IPS-NIHi11 (cell line): ENCODE measurements at places on chromosomes 5 and 9.

- no peak for DNase-seq
These were observed 201.3 kb downstream of the ALDH1A1 start for GRCh38 chr9:72751541-72751940.

GRCh38 chr5:10936081-10936855 is 175.2 kb upstream of the DAP start:
- no peak for DNase-seq

DNA sequence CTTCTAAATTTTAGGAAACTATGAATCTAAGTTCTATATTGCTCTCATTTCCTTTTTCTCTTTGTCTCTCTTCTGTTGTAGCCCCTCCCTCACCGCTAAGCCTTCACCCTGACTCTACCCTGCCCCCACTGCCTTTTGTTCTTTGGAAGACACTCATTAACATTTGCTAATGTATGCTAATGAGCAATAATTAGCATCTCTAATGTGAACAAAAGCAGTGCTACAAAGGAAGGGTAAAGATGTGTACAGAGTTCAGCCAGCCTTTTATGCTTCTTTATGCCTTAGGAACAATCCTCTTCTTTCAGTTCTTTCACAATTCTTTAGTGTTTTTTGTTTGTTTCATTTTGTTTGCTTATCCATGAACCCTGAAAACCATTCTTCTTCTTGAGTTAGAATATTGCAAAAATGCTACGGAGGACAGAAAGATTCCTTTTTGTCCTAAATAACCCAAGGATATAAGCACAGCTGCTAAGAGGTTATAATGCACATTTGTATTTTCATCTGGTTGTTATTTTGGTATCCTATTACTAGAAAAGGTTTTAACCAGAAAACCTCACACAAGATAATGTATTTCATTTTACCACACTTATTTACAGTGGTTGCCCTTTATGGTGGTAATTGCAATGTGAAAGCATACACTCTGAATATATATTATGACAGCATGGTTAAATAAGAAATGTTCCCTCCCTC is 159.3 kb downstream of the TMC1 start:
- peak; percentile 79 for DNase-seq

- peak; percentile 64 for DNase-seq
These were observed 99.3 kb upstream of the NIPBL start for GRCh38 chr5:36777105-36777757.

DNA sequence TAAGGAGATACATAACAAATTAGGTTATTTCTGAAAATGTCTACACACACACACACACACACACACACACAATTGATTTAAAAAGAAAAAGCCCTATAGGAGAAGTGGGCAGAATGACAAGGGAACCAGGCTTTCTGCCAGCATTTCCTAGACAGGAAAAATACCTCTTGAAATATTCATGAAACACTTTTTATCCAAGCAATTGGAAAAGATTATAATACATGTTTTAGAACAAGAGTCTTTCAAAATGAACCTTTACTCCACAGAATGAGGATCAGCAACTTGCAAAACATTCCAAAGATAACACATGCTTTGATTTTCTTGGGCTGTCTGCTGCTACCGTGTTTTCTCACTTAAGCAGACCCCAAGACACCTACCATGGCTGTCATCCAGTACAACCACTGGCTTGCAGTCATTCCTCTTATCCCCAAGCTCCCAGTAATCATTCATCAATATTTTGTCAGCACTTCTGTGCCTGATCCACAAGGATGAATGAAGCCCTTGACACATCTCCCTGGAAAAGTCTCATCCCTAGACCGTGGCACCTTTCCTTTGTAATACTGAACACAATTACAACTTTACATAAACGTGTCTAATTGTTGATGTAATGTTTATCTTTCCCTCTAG is 717.1 kb upstream of the ZNF608 start:
- no peak for DNase-seq

GRCh38 chr5:150134198-150134588 is 21.5 kb downstream of the PDGFRB start:
- DNase-seq = no peak

DNA sequence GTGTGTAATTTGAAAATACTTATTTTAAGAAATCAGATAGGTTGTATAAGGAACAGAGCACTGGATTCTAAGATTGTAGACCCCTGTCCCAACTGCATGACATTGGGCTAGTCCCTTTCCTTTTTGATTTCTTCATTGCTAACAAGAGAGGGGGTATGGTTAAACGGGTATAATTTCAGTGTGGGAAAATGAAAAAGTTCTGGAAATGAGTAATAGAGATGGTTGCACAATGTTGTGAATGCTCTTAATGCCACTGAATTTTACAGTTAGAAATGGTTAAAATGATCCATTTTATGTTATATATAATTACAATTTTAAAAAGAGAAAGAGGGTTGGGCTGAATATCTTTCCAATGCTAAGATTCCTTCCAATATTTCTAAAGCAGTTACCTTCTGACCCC is 103.3 kb upstream of the LHFPL2 start:
- DNase-seq = no peak

- peak; percentile 62 for DNase-seq
These were observed 88.2 kb upstream of the ZNF618 start for GRCh38 chr9:113787871-113788270.

DNA sequence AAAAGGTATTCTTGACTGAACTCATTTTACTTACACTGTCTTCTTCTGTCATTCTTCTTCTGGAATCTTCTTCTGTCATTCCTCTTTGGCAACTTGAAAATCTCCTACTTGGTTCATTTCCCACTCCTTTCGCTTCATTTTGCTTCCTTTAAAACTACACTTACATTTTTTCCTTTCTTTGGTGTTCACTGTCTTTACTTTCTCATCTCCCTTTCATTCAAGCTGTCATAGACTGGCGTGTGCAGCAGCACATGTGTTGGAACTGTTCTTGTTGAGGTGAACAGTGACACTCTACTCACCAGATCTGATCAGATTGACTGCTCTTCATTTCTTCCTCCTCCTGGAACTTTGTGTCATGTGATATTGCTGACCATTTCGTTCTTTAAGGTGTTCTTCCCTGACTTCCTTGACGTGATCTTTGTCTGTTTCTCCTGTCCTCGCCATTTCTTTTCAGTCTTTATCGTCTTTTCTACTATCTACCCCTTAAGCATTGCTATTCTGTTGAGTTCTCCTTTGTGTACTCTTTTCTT is 6.4 kb downstream of the DNAJC25 start:
- no peak for DNase-seq

DNA sequence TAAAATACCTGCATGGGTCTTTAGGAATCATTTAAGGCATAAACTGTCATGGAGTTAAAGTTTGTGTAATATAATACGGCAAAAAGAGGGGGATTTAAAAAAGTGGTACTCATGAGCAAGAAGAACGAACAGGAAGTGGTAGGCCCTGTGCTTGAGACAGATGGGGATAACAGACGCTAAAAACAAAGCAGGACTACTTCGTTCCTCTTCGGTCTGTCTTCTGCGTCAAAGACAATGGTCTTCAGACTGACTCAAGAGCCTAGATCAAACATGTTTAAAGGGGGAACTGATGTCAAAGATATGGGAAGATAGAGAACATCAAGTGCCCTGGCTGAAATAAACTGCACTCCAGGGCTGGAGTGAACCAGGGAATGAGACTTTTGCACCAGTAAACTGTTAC is 59.8 kb upstream of the RFX3 start:
- no peak for DNase-seq

- no peak for DNase-seq
These were observed 103.9 kb downstream of the FRMD3 start for GRCh38 chr9:83434254-83434653.

DNA sequence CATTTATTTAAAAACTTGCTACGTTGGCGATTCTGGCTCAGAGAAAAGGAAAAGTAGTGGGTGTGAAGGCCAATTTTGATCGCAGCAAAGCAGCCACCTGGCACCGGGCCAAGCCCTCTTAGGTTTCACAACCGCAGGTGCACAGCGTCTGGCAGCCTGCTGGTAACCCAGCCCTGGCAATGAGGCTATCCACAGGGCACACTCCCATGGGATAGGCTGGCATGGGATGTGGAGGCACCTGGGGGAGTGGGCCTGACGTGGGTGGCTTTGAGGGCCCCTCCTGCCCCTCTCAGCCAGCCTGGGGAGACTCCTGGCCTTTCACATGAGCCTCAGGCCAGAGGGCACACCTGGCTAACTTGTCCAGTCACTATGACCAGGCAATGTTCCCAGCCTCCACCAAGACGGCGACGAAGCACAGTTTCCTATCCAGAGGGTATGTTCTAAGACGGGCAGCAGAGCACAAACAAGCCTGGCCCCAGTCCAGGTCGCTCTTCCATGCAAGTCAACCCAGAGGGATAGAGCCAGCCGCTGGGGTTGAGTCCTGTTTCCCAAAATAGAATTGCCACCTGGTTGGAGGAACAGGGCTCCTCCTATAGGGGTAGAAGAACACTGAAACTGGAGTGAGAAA is 19.0 kb downstream of the CMBL start:
- DNase-seq = peak; percentile 72

GRCh38 chr5:172766287-172767108 is 4.5 kb downstream of the DUSP1 start:
- no peak for DNase-seq

DNA sequence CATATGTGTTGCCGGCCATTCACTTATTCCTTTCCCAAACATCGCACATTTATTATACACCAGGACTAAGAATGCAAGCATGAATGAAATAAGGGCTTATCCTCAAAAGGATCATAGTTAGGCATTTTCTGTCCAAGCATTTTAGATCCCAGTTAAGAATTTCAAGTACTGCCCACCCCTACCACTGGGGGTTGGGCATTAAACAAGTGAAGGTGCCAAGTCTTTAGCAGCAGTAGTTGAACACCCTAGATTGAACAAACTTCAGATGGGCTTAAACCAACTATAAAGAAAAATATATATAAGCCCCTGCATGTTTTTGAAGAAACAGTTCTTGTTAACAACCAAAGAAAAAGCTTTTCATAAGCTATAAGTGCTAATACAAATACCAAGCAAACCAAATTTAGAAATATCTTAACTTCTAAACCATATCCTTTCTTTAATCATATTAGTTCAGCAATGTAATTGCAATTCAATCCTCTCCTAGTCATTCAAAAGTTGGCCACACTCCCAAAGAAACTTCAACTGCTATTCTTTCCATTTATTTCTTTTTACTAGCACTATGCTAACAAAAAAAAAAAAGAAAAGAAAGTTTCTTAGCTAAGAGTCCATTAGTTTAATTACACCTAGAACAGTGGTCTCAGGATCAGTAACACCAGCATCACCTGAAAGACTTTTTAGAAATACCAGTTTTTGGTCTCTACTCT is 149.8 kb downstream of the MLLT3 start:
- DNase-seq = no peak

GRCh38 chr5:55226027-55226933 is 835 bp downstream of the MCIDAS start:
- peak; percentile 95 for DNase-seq

- DNase-seq = no peak
These were observed 22.0 kb downstream of the SLC36A1 start for GRCh38 chr5:151469386-151469785.

DNA sequence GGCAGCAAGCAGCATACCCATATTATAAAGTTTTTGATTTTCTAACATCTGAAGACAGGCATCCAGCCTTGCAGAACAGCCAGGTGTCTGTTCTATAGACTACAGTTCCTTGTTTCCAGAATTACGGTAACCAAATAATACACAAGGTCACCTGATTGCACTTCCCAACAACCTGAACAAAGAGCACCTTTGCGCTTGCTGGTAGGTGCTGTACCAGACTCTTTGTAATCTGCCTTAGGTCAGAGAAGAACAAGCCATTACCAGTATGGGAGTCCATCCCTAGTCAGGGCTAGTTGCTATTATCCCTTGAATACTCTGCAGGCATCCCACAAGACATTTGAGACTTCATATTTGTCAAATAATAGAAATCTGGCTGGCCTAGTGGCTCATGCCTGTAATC is 256.2 kb downstream of the ARRDC3 start:
- no peak for DNase-seq

GRCh38 chr5:135743181-135743580 is 91.3 kb upstream of the SLC25A48 start:
- no peak for DNase-seq

GRCh38 chr9:114525513-114525912 is 20.2 kb upstream of the WHRN start:
- DNase-seq = no peak

DNA sequence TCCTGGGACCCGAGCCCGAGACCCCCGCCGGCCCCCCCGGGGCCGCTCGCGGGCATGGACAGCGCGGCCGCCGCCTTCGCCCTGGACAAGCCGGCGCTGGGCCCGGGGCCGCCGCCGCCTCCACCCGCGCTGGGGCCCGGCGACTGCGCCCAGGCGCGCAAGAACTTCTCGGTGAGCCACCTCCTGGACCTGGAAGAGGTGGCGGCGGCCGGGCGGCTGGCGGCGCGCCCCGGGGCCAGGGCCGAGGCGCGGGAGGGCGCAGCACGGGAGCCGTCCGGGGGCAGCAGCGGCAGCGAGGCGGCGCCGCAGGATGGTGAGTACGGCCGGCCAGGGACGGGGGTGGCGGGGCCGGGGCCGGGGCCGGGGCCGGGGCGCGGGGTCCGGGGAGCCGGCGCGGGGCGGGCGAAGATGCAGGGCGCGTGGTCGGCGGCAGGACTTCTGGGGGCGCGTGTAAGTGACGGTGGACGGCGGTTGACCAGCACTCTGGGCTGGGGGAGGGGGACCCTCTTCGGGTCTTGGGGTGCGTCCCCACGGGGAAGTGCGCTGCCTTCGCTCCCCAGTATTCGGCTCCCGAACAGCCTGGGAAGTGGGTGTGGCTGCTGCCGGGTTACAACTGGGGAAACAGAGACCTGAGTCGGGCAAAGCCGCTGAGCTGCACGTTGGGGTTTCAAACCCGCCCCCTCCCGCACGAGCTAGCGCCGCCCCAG is 520 bp downstream of the PRRX2 start:
- DNase-seq = peak; percentile 67

DNA sequence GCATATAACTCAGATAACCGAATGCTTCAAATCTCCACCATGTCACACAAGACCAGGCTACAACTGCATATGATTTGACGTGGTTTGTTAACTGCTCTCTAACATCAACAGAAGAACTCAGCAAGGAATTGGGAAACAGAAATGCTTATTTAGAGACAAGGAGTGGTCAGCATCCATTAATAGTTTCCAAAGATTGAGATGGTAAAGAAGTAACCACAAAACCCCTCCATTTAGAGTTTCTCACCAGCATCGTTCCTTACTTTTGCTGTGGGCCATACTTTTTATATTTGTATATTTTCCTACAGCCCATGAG is 25.2 kb downstream of the DPYSL3 start:
- DNase-seq = no peak

GRCh38 chr9:35741740-35742139 is 7.3 kb downstream of the GBA2 start:
- DNase-seq = no peak

DNA sequence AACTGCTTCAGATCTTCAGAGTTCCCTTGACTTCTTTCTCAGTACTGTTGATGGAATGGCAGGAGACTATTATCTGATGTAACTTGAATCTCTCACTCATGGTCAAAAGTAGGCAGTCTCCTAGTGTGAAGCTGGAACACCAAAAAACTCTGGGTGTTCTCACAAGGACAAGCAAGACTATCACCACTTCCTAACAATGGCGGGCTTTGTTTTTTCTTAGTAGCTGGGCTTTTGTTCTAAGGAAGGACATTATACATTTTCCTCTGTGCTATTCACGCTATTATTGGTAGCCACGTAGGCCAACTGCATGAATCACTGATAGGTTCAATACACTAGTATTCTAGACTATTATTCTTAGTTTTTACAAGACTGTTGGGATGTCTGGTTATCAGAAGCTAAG is 67.7 kb upstream of the ATG10 start:
- DNase-seq = no peak
